AG08396 (cell line): ENCODE measurements at places on chromosomes 12 and 14.

GRCh38 chr14:60915781-60916180, 65.1 kb downstream of the TRMT5 start:
- no peak for DNase-seq

DNA sequence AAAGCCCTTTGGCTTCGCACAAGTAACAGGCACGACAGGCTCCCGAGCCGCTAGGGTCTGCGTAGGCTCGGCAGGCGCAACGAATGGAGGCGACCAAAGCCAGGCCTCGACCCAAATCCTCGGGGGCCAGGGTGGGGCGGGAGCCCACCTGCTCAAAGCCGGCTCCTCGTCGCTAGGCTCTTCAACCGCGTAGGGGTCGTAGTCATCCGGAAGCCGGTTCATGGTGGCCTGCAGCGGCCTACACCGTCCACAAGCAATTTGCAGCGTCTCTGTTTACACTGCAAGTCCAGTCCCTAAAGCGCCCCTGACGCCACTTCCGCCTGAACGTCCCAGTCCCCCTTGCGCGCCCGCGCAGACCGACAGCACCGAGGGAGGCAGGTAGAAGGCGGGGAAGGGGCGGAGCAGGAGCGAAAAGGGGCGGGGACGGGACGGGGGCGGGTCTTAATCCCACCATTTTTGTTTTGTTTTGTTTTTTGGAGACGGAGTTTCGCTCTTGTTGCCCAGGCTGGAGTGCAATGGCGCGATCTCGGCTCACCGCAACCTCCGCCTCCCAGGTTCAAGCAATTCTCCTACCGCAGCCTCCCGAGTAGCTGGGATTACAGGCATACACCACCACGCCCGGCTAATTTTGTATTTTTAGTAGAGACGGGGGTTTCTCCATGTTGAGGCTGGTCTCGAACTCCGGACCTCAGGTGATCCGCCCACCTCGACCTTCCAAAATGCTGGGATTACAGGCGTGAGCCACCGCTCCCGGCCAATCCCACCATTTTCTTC, at the start of gene EAPP:
Gene EAPP (minus strand): TSS at position 295 of the 774 bp plus-strand sequence. CDS start 73 bp downstream, at position 222.
- peak; percentile 96 for DNase-seq

GRCh38 chr12:11676052-11676451, 26.6 kb downstream of the ETV6 start:
- DNase-seq = no peak

DNA sequence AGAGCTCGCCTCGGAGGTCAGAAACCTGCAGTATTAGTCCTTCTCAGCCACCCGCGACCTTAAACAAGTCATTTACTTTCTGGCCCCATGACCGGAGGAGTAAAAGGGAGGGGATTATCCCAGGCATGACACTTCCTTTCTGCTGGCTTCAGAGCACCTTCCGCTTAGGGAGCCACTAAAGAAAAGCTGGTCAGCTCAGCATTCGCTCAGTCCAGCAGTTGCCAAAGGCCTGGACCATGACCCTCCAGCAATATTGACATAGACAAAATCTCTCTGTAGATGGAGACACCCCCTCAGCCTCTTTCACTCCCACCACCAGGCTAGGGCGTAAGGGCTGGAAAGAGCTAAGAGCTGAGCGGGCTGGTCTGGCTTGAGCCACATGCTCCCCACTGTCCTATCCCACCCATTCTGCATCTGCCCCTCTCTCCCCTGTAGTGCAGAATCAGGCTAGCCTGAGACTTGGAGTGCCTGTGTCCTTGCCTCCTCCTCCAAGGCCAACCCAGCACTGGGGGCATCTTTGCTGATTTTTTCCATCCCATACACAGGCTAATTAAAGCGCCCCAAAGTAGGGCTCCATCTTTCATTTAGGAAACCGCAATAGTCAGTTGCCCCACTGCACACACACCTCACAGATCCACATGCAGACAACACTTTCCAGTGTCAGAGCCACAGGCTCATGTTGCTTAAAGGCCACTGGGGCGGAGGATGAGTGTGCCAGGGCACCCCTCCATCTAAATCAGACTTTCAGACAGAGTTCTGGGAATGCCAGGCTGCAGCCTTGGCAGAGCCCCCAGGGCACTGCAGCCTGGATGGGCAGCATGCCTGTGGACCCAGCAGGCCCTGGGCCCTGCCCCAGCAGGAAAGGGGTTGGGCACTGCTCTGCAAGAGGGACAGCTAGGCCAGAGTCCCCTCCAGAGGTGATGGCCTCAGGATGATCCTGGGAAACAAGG, 4.0 kb upstream of the CPNE6 start:
- no peak for DNase-seq

- no peak for DNase-seq
These were observed 12.2 kb upstream of the ZDHHC22 start for GRCh38 chr14:77153802-77154201.

DNA sequence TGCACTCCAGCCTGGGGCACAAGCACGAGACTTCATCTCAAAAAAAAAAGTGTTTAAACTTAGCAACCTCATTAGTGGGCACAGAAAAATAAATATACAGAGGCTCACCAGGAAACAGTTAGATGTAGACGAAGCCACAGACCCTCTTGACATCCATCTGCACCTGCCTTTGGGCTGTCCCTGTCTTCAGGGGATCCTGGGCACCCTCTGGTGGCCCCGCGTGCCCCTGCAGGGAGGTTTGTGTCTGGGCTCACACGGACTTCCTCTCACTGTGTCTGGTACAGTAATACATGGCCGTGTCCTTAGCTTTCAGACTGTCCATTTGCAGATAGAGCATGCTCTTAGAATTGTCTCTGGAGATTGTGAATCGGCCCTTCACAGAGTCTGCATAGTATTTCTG, 916.5 kb downstream of the TMEM121 start:
- no peak for DNase-seq

GRCh38 chr12:41277100-41277945, 89.2 kb downstream of the PDZRN4 start:
- peak; percentile 36 for DNase-seq

- DNase-seq = no peak
These were observed 36.4 kb upstream of the ATF1 start for GRCh38 chr12:50727466-50727865.

DNA sequence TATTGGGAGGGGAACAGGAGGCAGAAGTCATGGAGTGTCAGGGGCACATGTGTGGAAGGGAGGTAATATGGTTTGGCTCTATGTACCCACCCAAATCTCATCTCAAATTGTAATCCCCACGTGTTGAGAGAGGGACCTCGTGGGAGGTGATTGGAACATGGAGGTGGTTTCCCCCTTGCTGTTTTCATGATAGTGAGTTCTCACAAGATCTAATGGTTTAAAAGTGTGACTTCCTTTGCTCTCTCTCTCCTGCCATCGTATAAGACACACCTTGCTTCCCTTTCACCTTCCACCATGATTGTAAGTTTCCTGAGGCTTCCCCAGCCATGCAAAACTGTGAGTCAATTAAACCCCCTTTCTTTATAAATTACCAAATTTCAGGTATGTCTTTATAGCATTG, 41.6 kb upstream of the CDK17 start:
- DNase-seq = no peak

- DNase-seq = no peak
These were observed 35.5 kb downstream of the FBLN5 start for GRCh38 chr14:91912035-91912434.

GRCh38 chr12:39616251-39616650, 3.4 kb downstream of the ABCD2 start:
- DNase-seq = no peak
